ENCODE measurements at places on chromosomes 7 and 10. TPM values are rescaled to one million over a fixed set of nuclear protein-coding genes. Genes with fewer than 3 reads are reported as not detected.

GRCh38 chr7:140014123-140014522 lies 48.6 kb downstream of the PARP12 start:
- H3K27me3 ChIP-seq = no peaks in the 10 kb centered on the region
- peaks cover 1% of the 10 kb centered on the region for H3K4me1 ChIP-seq
- no peak for DNase-seq
- peaks cover 3% of the 10 kb centered on the region for H3K36me3 ChIP-seq

- peaks cover 15% of the 10 kb centered on the region for H3K4me1 ChIP-seq
- H3K4me3 ChIP-seq = no peak overlapping the region
- H3K36me3 ChIP-seq = peaks cover 4% of the 10 kb centered on the region
- no peak overlapping the region for H3K27ac ChIP-seq
- no peak for DNase-seq
Measured at GRCh38 chr7:121544726-121545125, 148.6 kb upstream of the FAM3C start.

GRCh38 chr7:84177758-84178412 lies 16.7 kb downstream of the SEMA3A start:
- no peak overlapping the region for H3K27ac ChIP-seq
- H3K27me3 ChIP-seq = no peaks in the 10 kb centered on the region
- no peak for DNase-seq
- no peak overlapping the region for H3K4me3 ChIP-seq
- no peaks in the 10 kb centered on the region for H3K4me1 ChIP-seq

- peaks cover 2% of the 10 kb centered on the region for H3K27me3 ChIP-seq
- peak; percentile 48 for DNase-seq
- no peak overlapping the region for H3K4me3 ChIP-seq
Measured at GRCh38 chr10:120336911-120337540, 120.0 kb upstream of the PLPP4 start.

DNA sequence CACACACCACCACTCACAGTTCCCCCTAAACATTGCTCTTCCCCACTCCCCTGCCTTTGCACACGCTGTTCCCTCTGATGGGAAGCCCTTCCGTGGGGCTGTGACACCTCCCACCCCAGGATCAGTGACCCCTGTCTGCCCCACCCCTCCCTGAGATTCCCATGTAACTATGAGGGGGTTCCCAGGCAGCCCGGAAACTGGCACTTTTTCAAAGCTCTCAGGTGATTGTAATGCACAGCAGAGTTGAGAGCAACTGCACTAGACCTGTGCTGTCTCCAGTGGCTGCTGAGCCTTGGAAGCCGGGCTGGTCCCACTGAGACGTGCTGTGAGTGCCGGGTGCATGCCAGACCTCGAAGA lies 29.8 kb downstream of the GPRIN2 start:
- no peaks in the 10 kb centered on the region for H3K4me1 ChIP-seq
- H3K27me3 ChIP-seq = no peaks in the 10 kb centered on the region
- no peak overlapping the region for H3K4me3 ChIP-seq
- no peaks in the 10 kb centered on the region for H3K36me3 ChIP-seq
- H3K27ac ChIP-seq = no peak overlapping the region
- DNase-seq = peak; percentile 24

DNA sequence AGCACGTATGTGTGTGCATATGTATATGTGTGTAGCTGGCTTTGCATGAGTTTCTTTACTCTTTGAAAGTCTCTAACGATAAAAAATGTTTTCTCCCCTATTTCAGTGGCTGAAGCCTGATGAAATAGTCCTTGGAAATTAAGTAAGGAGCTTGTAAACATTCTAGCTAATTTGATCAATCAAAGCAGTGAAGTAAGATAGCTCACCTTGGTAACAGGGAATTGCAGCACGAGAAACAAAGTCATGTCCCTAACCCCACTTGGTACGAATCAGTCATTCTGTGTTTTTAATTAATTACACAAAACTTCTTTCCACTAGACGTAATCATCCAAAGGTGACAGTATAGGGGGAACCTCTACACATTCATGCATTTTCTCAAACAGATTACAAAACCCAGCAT lies 41.5 kb downstream of the GPR37 start:
- no peaks in the 10 kb centered on the region for H3K27me3 ChIP-seq
- H3K4me1 ChIP-seq = no peaks in the 10 kb centered on the region
- no peak overlapping the region for H3K4me3 ChIP-seq
- no peak for DNase-seq

- H3K27ac ChIP-seq = no peak overlapping the region
- DNase-seq = peak; percentile 84
- no peaks in the 10 kb centered on the region for H3K36me3 ChIP-seq
- H3K4me1 ChIP-seq = peaks cover 1% of the 10 kb centered on the region
- no peaks in the 10 kb centered on the region for H3K27me3 ChIP-seq
Measured at GRCh38 chr7:102272075-102272916, 14.4 kb upstream of the SH2B2 start.

GRCh38 chr10:33093362-33093761 lies 135.3 kb upstream of the ITGB1 start:
- no peaks in the 10 kb centered on the region for H3K27me3 ChIP-seq
- no peak overlapping the region for H3K4me3 ChIP-seq
- peaks cover 5% of the 10 kb centered on the region for H3K36me3 ChIP-seq
- no peak for DNase-seq
- no peak overlapping the region for H3K27ac ChIP-seq
- no peaks in the 10 kb centered on the region for H3K4me1 ChIP-seq

GRCh38 chr10:57955076-57955475 lies 312.6 kb downstream of the IPMK start:
- no peak overlapping the region for H3K27ac ChIP-seq
- no peaks in the 10 kb centered on the region for H3K27me3 ChIP-seq
- H3K4me3 ChIP-seq = no peak overlapping the region
- no peaks in the 10 kb centered on the region for H3K4me1 ChIP-seq

DNA sequence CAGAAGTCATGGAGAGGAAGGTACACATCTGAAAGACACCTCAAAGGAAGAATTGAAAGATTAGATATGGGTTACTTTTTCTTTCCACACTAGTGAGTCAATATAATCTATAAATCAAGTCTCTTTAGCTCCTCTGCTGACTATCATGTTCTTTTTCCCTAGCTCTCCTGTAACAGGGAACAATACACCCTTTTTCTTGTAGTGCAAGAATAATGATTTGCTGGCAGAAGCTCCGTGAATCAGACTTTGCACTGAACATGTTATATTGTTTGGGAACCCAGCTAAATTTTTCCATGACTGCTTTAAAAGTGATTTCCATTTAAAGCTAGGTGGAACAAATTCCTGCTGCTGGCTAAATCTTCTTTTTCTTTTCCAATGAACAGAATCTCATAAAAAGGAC lies 756.6 kb upstream of the C7orf33 start:
- H3K27ac ChIP-seq = no peak overlapping the region
- H3K27me3 ChIP-seq = no peaks in the 10 kb centered on the region
- DNase-seq = no peak
- no peaks in the 10 kb centered on the region for H3K36me3 ChIP-seq
- H3K4me1 ChIP-seq = no peaks in the 10 kb centered on the region

DNA sequence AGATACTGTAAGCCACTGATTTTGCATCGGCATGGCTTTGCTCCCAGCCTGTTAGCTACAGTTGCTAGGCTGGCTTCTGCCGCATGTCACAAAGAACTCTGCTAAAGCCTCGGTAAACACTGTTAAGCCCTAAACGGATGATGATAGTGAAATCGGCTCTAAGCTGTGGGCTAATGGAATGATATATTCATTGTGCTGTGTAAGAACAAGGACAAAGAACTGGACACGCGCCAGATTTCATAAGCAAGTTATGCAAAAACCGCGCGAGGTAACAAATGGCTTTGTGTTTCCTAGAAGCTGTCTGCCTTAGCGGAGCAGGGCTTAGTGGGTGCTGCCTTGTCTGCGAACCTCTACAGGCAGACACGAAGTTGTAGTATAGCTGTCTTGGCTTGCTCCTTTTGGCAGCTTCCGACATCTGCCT lies 331.3 kb upstream of the COBL start:
- H3K36me3 ChIP-seq = no peaks in the 10 kb centered on the region
- no peak overlapping the region for H3K4me3 ChIP-seq
- no peaks in the 10 kb centered on the region for H3K27me3 ChIP-seq
- H3K27ac ChIP-seq = no peak overlapping the region

GRCh38 chr10:129756912-129757901 lies 206.9 kb downstream of the EBF3 start:
- no peaks in the 10 kb centered on the region for H3K27me3 ChIP-seq
- H3K27ac ChIP-seq = no peak overlapping the region
- H3K4me3 ChIP-seq = peak overlapping the region; percentile 46

DNA sequence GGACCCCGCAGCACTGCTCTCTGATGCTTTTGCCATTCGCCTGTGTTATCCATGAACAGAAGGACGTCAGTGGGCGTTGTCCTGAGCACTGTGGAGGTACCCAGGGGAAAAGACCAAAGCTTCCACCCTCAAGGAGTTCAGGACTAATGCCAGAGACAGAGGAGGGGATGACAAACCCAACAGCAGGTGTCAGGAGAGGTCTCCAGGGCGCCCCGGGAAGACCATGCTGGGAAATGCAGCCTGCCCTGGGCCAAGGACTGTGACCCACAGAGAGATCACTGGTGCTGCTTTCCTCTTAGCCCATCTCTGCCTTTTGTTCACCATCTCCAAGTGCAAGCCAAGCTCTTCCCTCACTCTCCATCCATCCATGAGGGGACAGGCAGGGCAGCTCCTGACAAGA lies 166.8 kb upstream of the PFKP start:
- H3K4me3 ChIP-seq = no peak overlapping the region
- no peak overlapping the region for H3K27ac ChIP-seq
- H3K36me3 ChIP-seq = no peaks in the 10 kb centered on the region
- DNase-seq = no peak

- no peak for DNase-seq
- no peak overlapping the region for H3K4me3 ChIP-seq
- no peaks in the 10 kb centered on the region for H3K4me1 ChIP-seq
- no peak overlapping the region for H3K27ac ChIP-seq
- H3K27me3 ChIP-seq = no peaks in the 10 kb centered on the region
- H3K36me3 ChIP-seq = no peaks in the 10 kb centered on the region
Measured at GRCh38 chr7:137007001-137007694, 138.7 kb downstream of the CHRM2 start.

- no peak overlapping the region for H3K27ac ChIP-seq
- peaks cover 6% of the 10 kb centered on the region for H3K27me3 ChIP-seq
- H3K4me1 ChIP-seq = no peaks in the 10 kb centered on the region
- DNase-seq = no peak
- no peaks in the 10 kb centered on the region for H3K36me3 ChIP-seq
Measured at GRCh38 chr10:61642676-61643075, 20.1 kb upstream of the CABCOCO1 start.

- H3K36me3 ChIP-seq = no peaks in the 10 kb centered on the region
- H3K4me1 ChIP-seq = peaks cover 4% of the 10 kb centered on the region
- H3K4me3 ChIP-seq = no peak overlapping the region
- DNase-seq = no peak
Measured at GRCh38 chr10:77636282-77636966, 1.2 kb downstream of the KCNMA1 start.

- no peak overlapping the region for H3K27ac ChIP-seq
- peaks cover 5% of the 10 kb centered on the region for H3K27me3 ChIP-seq
- no peaks in the 10 kb centered on the region for H3K36me3 ChIP-seq
- peaks cover 8% of the 10 kb centered on the region for H3K4me1 ChIP-seq
- DNase-seq = no peak
Measured at GRCh38 chr10:78471723-78472550, 438.3 kb downstream of the RPS24 start.

- peaks cover 44% of the 10 kb centered on the region for H3K27me3 ChIP-seq
- no peak overlapping the region for H3K27ac ChIP-seq
- DNase-seq = no peak
- H3K4me1 ChIP-seq = peaks cover 13% of the 10 kb centered on the region
- H3K4me3 ChIP-seq = no peak overlapping the region
Measured at GRCh38 chr10:125063256-125063925, 97.0 kb downstream of the CTBP2 start.

The ANKRD7 gene
- total RNA-seq = not detected

The ZNRF2 gene
- total RNA-seq = 28.0 TPM

The CFAP70 gene
- total RNA-seq = 2.2 TPM

The CDK6 gene
- 99.8 TPM for total RNA-seq

The LIPA gene
- total RNA-seq = 35.9 TPM

The ACHE gene
- 0.34 TPM for total RNA-seq

Data from activated naive CD8-positive, alpha-beta T cell treated with anti-CD3 and anti-CD28 coated beads, Interleukin-2, amount 10 ng/mL, durations not matched to agents 7 days and 5 days (primary cell).